ENCODE measurements at places on chromosomes 7 and 10.

DNA sequence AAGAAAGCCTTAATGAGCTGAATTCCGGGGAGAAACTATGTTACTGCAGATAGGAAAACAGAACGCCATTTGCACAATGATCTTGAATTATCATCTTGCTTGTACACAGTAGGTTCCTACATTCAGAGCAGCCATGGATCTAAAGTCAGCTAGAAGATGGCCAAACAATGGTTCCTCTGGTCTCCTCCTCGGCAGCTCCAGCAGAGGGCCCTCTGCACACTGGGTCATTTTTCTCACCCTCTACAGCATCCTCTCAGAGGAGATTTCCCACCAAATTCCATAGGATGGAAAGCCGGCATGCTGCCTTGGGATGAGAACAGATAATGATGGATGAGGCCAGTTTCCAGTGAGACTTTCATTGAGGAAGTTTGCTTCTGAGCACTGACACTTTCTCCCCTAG is 308.5 kb upstream of the NFE2L3 start:
- DNase-seq, result no peak

DNA sequence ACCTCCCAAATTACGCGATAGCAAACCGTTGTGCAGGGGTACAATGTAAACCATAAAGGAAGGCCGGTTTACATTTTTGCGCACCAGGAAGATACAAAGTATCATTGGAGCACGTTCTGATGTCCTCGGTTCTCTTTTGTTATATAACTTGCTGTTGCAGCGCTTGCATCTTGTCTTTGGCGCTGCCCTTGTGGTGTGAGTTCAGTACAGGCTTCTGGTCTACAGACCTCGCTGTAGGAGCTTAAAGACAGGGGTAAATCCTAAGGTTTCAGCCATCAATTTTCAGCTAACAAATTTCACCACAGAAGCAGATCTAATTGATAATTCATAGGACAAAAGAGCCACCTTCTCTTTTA is 1.5 kb upstream of the MKX start:
- peak; percentile 8 for DNase-seq

DNA sequence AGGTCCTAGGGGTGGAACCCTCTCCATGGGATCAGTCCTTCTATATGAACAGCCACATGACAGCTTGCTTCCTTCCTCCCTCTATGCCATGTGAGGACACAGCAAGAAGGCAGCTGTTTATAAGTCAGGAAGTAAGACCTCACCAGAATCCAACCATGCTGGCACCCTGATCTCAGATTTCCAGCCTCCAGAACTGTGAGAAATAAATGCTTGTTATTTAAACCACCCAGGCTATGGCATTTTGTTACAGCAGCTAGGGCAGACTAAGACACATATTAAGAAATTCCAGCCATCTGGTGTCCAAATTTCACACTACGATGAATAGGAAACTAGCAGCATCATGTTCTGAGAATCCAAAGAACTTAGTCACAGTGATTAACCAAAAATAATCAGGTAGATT is 140.1 kb downstream of the ZFAND4 start:
- DNase-seq, result no peak

DNA sequence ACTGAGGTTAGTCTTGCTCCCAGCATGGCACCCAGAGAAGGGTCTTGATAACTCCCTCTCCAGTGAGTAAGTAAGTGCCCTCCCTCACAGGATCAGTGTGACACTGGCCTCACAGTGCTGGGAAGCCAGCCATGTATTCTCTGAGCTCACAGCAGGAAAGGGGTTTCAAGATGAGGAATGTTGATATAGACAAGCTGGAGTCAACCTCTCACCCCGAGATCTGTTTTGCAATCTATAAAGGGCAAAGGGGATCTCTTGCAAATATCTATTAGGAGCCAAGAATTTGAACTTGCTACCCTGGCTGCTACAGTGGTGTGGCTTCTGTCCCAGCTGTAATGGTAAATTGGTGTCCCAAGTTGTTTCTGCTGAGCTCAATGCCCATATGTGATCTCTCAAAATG is 70.2 kb upstream of the ADAM12 start:
- DNase-seq, result no peak

DNA sequence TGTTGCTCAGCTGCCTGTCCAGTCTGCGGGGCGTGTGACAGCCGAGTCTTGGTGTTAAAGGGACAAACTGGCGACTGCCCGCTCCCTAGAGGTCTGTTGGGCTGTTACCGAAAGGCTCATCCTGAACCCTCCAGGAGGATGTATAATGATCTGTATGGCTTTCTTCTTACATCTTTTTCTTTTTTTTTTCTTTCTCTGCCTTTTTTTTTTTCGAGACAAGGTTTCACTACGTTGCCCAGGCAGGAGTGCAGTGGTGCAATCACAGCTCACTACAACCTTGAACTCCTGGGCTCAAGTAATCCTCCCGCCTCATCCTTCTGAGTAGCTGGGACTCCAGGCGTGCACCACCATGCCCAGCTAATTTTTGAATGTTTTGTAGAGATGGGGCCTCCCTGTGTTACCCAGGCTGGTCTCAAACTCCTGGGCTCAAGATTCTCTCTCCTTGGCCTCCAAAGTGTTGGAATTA is 857 bp downstream of the INTS15 start:
- no peak for DNase-seq

DNA sequence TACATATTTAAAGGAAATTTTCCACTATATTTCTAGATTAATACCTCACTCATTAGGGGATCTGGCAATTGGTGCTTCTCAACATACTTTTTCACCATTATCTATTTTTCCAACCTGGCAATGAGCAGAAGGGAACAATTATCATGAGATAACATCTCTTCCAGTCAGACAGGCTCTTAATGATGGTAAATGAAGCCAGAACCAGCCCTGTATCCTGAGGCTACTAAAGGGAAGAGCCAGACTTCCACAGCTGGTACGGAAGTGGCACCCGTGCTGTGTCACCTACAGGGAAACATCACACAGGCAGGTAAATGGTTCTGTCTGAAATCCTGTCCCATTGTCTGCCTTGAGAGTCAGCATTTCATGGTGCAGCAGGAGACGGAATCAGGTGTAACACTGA is 75.9 kb downstream of the ELMO1 start:
- no peak for DNase-seq

DNA sequence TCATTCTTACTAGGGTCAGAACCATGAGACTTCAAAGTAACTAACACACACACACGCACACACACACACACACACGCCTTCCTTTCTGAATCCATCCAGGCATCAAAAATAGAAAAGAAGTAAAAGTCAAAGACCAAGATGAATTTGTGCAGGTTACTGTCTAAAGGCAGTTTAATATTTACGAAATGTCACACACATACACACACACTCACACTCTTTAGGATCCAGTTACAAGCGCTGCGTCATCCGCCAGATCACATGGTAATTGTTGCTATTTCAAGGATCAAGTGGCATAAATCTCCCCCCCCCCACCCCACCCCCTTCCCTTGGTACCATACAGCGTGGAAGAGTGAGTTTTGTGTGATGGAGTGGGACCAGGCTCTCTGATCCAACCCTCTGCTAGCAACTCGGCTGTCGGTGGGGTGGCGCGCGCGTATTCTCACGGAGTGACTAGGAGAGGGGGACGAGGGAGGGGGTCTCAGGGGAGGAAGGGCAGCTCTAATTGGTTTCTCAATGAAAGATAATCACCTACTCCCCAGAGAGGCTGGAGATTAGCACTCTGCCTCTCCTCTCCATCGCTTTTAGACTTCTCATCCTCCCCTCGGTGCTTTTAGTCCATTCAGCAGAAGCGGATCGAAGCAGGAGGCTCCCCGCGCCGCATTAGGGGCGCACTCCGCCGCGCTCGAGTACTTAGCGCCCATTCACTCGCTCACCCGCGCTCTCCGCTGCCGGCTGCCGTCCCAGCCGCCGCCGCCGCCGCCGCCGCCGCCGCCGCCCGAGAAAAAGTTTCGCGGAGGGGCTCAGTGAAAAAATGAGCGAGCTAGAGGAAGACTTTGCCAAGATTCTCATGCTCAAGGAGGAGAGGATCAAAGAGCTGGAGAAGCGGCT is 83.5 kb upstream of the PRKG1 start:
- peak; percentile 23 for DNase-seq

All from B cell (primary cell).